CD4-positive, alpha-beta T cell treated with Interleukin-4 for 1 hour (primary cell): ENCODE measurements at places on chromosomes 7 and 10.
A peak's percentile ranks its signal among the peaks of the same experiment; 100 is the strongest.

DNA sequence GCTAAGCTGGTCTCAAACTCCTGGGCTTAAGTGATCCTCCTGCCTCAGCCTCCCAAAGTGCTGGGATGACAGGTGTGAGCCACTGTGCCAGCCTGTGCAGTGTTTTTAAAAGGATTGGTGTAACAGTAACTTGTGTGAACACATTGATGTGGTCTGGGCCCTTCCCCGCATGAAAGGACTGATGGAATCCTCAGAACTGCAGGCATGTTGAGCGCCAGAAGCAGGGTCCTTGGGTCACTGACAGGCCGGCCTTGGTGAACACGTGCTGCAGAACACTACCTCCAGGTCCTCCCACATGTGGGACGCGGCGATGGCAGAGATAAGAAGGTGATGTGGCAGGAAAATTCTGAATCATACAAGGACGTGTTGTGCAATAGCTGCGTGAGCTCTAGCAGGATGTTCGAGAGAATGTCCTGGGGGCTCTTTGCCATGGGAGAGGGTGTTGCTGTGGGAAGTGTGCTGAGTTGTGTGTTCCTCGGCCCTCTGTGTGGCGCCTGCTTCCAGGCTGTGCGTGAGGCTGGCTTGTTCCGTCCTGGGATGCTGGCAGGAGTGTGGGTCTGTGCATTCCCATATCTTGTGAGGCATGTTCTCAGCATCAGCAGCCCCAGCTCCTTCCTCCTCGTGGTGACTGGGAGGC, 68.2 kb downstream of the DNAJB6 start:
- no peak for DNase-seq

- DNase-seq = no peak
Measured at GRCh38 chr10:86958901-86959736, 720 bp downstream of the SNCG start.

- no peak for DNase-seq
Measured at GRCh38 chr10:11082526-11082925, 64.9 kb downstream of the CELF2 start.

DNA sequence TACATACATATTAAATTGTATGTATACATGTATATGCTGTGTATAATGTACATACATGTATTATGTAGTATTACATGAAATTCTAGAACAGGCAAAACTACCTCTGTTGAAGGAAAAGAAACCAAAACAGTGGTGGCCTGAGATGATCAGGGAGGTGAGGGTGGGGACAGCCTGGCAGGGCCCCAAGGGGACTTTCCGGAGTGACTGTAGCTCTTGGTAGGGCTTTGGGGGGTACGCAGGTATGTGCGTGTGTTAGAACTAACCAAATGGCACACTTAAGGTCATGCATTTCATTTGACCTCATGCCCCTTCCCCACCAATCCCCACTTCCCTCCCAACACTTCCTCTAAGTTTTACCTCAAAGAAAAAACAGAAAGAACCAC, 31.3 kb downstream of the CTBP2 start:
- no peak for DNase-seq

GRCh38 chr7:96178581-96178980, 143.3 kb downstream of the SLC25A13 start:
- no peak for DNase-seq

GRCh38 chr10:78339251-78339650, 305.6 kb downstream of the RPS24 start:
- no peak for DNase-seq

DNA sequence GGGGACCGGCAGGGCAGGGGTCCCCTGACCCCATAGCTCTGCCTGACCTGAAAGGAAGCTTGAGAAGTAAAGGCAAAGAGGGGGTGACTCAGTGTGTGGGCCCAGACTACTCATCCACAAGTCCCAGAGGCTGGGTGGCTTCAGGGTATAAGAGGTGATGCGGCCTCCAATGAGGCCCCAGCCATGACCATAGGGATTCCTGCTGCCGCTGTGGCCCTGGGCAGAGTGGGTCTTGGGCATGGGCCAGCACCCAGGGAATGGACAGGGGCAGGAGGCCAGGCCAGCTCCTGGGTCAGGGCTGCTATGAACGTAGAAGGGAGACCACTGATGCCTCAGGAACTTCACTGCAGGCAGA, 64.4 kb upstream of the EBF3 start:
- DNase-seq = no peak

DNA sequence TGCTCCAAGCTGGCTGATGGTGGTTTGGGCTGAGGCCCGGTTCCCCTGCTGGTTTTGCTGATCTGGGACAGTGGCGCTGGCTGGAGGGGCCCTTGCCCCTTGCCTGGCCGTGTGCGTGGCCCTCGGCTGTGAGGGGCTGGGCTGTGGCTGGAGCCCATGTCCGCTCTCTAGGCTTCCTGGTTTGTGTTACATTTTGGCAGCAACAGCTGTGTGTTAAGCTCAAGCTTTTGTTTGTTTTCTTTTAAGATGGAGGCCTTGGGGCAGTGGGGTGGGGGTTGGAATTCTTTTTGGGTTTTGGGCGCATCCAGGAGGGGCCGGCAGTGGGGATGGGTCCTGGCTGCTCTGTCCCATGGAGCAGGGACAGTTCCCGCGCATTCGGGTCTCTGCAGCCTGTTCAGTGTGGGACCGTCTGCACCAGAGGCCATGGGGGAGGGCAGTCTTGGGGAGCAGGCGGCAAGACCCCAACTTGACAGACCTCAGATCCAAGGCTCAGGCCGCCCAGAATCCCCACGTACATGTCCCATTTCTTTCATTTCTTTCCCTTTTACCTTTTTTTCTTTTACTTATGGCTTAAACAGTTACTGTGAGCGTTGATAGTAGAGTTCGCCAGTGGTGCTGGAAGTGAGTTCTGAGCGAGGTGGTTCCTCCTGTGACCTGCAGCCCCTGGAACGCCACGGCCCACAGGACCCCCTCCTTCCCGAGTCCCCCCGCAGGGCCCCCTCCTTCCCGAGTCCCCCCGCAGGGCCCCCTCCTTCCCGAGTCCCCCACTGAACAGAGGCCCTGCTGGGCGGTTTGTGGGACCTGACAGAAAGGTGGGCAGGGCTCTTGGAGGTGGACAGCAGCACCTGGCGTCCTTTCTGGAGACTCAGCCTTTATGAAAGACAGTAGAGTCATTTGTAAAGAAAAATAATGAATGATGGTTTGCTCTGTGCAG, 75.3 kb downstream of the INPP5A start:
- no peak for DNase-seq

GRCh38 chr10:34869135-34869836, 54.2 kb upstream of the PARD3 start:
- no peak for DNase-seq

DNA sequence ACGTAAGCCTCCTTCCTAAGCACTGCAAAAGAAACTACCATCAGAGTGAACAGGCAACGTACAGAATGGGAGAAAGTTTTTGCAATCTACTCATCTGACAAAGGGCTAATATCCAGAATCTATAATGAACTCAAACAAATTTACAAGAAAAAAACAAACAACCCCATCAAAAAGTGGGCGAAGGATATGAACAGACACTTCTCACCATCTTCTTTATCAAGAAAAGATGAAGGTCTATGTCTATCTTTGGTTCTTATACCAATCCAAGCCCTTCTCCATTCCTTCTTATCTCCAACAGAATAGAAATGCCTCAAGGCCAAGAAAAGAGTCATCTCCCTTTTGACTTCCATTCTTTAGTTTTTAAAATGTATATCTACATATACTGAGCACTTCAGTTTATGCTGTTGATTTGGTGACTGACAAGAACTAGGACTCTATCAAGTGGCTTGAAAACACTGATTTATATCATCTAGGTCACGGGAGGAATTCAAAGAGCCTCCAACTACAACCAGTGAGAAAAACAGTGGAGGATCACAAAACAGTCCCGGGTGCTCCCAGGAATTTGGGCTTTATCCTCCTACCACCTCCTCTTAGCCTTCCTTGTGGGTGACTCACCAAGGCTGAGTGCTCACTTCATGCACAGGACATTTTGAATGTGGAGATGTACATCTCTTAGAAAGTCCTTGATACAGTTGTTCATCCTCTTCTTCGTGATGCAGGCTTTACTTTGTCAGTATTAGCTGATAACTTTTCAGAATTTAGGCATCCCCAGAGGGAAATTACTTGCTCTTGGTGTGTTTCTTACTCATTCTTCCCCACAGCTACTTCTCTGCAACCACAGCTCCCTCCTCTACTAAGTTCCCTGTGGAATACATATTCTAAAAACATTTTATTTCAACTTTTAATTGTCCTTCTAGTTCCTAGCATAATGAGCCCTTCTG, 15.4 kb downstream of the TAS2R41 start:
- no peak for DNase-seq

GRCh38 chr7:7756577-7756976, 38.2 kb upstream of the RPA3 start:
- no peak for DNase-seq

GRCh38 chr7:156764016-156764669, 123.6 kb downstream of the RNF32 start:
- no peak for DNase-seq

- peak; percentile 69 for DNase-seq
Measured at GRCh38 chr7:6423942-6424701, 23.6 kb downstream of the DAGLB start.

DNA sequence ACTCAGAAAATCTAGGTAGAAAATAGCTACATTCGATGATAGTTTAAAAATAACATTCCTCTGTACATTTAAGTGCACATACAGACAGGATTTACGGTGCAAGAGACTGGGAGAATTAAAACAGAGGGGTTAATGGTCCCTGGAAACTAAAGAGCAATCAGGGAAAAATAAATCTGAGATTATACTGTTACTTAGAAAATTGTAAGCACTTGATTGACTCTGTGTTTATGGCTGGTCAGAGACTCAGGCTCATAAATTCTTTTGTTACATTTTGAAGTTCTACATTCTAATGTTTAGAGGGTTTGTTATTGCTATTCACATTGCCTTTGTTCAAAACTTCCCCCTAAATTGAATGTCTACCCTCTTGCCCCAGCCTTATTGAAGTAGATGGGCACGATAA, 54.4 kb downstream of the CDCA7L start:
- no peak for DNase-seq

GRCh38 chr7:47724335-47724982, 142.5 kb upstream of the TNS3 start:
- DNase-seq = no peak

GRCh38 chr10:124588736-124589490, 127.3 kb downstream of the LHPP start:
- DNase-seq = no peak

DNA sequence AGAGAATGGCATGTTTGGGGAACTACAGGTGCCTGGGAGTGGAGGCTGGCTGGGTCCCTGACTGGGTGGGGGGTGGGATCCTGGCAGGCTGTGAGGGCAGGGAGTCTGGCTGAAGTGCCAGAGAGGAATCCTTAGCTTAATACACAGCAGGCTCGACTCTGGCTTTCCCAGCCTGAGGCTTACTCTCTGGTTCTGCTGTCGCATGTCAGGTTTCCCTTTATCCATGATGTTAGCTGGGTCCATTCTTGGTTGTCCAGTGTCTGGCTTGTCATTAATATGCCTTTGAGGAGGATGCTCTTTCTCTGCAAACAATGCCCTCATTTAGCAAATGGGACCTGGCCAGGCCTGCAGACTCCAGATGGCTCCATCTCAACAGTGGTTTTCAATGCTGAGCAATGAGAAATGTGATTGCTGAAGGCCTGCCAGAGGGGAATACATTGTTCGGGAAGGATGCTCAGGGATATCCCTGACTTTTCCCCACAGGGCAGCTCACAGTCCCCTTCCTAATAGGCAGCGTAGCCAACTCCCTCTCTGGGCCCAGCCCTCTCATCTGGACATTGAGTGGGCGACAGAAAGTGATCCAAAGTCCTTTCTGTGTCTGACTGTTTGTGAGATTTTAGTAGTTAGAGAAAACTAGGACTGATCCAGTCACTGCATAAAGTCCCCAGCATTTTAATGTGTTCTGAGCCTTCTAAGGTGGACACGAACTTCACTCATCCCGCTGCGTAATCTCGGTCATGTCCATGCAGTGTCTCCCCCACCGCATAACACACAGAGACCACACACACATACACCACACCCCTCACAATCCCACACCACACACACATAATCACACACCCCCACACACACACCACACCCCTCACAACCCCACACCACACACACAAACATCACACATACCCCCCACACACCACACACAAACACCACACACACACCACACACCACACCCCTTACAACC, 124.9 kb downstream of the ANLN start:
- DNase-seq = peak; percentile 7

DNA sequence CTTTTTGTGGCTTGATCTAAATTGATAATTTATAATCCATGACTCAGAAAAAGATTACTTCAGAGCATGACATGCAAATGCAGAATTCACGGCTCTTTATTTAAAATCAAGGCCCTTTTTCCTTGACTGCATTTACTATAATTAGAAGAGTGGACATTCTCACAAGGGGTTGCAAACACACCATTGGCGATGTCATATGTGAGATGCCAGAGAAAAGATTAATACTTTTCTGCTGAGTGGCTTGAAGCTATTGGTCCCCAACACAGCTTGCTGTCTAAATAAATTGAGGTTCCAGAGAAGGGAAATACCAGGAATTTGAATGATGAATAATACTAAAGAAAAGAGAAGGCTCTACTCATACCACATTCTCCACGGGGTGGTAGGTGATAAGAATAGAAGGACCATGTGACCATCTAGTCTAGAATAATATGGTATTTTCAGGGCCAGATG, 78.7 kb upstream of the ARID5B start:
- DNase-seq = no peak

DNA sequence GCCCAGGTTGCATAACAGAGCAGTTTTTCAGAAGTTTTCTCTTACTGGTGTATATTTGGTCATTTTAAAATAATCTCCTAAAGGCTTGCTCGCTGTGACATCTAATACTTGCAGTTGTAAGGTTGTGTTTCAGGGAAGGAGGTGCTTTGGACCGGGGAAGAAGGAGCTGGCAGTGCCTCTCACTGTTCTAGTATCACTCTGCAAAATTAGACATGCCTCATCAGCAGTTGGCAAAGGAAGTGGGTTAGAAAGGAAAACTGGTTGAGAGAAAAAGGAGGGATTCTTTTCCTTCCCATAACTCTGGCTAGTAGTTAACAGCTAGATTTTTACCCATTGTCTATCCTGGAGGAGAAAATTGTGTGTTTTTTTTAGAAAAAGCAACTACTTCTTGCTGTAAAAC, 34.8 kb downstream of the CUL1 start:
- DNase-seq = no peak

- DNase-seq = no peak
Measured at GRCh38 chr10:15868006-15868405, 7.7 kb upstream of the MINDY3 start.

- no peak for DNase-seq
Measured at GRCh38 chr10:74072503-74072902, 74.6 kb downstream of the VCL start.

DNA sequence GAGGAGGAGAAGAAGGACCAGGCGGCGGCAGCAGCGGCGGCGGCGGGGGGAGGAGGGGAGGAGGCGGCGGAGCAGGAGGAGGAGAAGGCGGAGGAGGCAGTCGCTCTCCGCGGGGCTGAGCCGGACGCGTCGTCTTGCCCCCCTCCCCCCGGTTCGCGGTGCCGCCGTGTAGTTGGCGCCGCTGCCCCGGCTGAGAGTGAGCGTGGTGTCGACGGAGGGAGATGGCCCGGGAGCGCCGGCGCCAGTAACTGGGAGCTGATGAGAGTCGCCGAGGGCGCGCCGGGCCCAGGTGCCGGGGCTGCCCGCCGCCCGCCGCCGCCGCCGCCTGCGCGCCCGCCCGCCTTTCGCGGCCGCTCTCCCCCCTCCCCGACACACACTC, 257 bp downstream of the WAC start:
- DNase-seq = no peak

- DNase-seq = peak; percentile 82
Measured at GRCh38 chr7:99997545-99998137, 17.8 kb upstream of the ZKSCAN1 start.

- DNase-seq = no peak
Measured at GRCh38 chr7:88269586-88269985, 37.1 kb downstream of the STEAP4 start.
